B cell (primary cell): ENCODE measurements at places on chromosomes 7 and 10.

GRCh38 chr7:155168597-155169480 is 98.7 kb downstream of the HTR5A start:
- DNase-seq = no peak

GRCh38 chr7:129989466-129989865 is 36.7 kb upstream of the UBE2H start:
- DNase-seq = no peak

- peak; percentile 29 for DNase-seq
Measured at GRCh38 chr7:106839511-106839910, 25.6 kb upstream of the PIK3CG start.

DNA sequence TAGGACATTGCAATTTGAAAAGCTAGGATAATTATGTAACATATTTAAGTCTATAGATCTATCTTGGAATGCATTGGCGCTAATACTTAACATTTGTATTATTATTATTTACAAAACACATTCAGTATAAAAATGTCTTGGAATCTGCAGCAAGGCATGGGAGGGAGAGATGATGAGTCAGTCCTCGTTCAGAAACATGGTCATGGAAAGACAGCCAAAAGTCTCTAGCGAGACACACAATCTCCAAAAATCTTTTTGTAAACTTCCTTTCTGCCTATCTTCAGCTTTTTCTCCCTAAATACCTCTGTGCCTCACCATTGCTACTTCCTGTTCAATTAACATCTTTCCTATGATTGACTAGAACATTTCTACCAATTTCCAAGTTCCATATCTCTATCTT is 188.4 kb upstream of the CACNA2D1 start:
- no peak for DNase-seq

DNA sequence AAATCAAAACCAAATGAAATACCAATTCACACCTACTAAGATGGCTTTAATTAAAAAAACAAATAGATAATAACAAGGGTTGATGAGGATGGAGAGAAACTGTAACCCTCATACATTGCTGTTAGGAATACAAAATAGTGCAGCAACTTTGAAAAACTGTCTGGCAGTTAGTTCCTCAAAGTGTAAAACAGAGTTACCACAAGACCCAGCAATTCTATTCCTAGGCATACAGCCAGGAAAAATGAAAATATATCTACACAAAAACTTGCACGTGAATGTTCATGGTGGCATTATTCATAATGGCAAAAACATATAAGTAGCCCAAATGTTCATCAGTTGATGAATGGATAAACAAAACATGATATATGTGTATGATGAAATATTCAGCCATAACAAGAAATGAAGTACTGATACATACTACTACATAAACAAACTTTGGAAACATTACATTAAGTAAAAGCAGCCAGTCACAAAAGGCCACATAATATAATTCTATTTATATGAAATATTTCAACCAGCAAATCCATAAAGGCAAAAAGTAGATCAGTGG is 83.5 kb downstream of the BRAF start:
- no peak for DNase-seq

DNA sequence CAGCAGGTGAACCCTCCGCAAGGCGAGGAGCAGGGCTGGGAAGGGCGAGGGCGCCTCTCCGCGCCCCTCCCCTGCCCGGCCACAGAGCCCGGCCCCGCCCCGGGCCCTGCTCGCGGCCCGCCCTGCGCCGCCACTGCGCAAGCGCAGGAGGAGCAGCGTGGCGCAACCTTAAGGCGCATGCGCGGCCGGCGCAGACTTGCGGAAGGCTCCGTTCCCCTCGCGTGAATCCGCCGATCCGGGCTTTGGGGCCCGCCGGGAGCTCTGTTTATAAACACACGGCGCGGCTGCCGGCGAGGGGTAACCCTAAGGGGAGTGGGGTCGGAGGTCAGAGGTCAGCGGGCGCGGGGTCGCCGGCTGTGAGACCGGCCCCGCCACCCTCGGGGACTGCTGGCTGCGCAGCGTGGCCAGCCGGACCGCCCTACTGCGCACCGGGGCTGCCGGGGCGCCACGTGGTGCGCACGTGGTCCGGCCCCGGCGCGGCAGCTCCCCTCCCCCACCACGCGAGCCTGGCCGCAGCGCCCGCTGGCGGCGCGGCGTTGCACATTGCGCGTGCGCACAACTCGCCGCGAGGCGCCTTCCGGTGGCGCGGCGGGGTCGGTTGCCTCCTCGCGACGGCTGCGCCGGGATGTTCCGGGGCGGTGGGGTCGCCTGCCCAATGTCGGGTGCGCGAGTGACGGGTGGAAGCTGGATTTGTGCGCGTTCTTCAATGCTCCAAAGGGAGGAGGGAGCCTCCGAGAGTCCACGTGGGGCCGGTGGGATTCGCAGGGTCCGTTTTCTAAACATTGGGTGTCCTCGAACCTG is 40.2 kb upstream of the FOXK1 start:
- DNase-seq = peak; percentile 99

DNA sequence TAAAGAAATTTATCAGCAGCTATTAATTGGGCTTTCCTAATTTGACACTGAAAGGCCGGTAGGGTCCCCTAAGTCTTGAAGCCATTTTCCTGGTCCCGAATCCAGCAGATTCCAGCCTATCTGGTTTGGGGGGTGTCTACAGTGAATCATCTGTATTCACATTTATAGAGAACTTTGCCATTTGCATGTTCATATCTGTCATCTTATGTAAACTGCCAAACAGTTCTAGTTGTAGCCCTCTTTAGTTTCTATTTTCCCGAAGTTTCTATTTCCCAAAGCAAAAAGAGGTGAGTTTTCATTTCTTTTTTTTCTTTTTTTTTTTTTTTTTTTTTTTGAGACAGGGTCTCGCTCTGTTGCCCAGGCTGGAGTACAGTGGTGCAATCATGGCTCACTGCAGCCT is 47.6 kb downstream of the PAPSS2 start:
- no peak for DNase-seq

GRCh38 chr7:391961-392524 is 102.1 kb downstream of the FOXL3 start:
- DNase-seq = no peak

DNA sequence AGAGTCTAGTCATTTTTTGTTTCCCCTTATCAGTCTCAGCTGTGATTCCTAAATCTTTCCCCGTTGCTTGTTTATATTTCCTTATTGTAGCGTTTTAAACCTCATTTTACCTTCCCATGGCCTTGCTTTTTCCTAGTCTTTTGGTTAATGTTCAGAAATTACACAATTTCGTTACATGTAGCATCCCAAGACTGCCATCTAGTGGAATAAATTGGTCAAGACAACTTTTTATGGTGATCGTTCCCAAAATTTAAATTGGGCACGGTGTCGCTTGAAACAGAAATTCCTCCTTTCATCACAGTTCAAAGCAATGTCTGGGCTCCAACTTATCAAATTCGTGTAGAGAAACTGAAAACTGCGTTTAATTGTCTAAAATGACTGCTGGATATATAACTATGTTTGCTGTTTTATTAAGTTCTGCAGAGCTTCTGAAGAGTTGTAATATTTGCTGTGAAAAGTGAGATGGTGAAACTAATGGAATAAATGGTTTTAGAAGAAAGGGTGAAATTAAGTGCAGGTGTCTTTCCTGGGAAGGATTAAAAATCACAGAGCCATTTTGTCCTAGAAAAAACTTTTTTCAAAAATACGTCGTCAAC is 370.2 kb downstream of the PHF14 start:
- peak; percentile 51 for DNase-seq

DNA sequence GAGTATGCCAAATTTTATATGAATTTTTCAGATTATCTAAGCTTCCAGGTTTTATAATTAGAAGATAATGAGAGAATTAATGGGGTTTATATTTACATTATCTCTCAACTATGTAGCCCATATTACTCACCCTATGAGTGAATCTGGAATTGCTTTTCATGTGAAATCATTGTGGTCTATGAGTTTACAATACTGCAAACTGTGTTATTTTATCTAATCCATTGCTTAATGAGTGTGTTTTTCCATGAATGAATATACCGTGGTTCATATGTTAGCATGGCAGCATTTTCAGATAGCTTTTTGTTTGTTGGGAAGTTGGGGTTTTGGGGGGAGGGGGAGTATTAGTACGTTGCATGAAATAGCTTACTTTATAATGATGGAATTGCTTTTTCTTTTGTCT is 44.5 kb downstream of the FGFBP3 start:
- no peak for DNase-seq

DNA sequence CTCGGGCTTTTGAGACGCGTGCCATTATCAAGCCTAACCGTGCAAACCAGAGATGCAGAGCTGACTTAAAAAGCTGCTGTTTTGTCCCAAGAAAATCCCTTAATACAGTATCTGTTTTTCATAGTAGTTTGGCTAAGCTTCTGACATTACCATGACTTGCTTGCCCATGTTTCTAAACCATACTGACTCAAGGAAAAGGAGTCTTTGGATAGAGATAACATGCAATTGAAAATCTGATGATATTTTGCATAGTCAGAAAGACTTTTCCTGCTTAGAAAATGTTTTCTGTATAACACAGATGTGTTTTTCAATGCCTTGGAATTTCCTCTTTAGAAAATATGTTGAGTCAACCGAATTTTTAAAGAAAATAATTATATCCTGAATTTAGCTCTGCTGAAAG is 21.5 kb upstream of the AKR1E2 start:
- DNase-seq = no peak

DNA sequence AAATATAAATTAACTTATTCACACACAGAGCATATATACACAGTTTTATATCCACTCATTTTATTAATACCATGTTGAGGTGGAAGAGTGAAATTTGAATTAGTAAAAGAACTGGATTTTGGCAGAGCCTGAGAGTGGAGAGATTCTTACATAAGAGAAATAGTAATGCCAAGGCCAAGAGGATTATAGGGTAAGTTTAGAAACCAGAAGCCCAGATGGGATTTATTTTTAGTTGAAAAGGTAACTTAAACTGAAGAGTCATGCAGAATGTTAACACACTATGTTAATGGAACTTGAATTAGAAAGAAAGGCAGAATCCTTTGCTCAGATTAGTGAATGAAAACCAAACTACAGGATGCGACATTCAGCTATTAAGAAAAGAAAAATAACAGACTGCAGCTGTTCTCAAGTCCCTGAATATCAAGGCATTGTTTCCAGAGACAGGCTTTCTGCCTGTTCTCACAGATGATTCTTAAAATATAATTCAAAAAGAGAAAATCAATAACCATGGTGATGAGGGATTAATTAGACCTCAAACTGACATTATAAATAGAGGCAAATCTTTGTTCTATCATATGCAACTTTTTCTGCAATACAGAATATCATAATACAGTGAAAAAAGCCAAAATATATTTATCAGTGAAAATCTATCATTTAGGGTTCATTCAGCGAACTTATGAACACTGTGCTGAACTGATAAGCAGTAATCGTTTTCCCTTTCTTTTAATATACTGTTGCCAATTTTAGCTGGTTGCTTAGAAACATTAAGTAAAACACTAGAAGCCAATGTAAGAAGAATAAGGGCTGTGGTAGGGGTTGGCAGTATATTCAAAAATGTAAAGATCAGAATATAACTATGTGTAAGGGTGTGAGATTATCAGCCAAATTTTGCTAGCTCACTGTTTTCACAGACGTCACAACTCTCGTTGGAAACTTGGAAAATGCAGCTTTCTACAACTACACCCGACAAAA is 34.4 kb downstream of the HECTD2 start:
- DNase-seq = no peak

DNA sequence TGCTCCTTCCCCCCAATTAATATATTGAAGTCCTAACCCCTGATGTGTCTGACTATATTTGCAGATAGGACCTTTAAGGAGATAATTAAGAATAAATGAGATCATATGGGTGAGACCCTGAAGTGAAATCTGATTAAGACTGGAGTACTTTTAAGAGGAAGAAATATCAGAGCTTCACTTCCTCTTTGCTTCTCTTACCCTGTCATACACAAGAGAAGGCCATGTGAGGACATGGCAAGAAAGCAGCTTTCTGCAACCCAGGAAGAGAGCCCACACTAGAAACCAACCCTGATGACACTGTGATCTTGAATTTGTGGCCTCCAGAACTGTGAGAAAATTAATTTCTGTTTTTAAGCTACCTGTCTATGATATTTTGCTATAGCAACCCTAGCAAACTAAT is 44.2 kb downstream of the JMJD1C start:
- peak; percentile 66 for DNase-seq

- no peak for DNase-seq
Measured at GRCh38 chr10:22002591-22003176, 846 bp downstream of the DNAJC1 start.

DNA sequence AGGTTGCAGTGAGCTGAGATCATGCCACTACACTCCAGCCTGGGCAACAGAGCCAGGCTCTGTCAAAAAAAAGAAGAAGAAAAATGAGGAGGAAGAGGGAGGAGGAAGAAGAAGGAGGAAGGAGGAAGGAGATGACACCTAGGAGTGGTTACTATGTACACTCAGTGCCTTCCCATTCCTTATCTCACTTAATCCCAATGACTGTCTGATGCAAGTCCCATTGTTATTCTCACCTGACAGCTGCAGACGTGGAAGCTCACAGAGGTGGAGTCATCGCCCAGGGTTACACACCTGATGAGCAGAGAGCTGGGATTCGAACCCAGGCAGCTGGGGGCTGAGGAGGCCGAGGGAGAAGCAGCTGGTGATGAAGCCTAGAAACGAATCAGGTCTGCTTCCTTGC is 258.8 kb downstream of the SNX10 start:
- no peak for DNase-seq

GRCh38 chr7:43479042-43479441 is 103.9 kb upstream of the STK17A start:
- no peak for DNase-seq

GRCh38 chr10:31320550-31321211 is 1.7 kb downstream of the ZEB1 start:
- DNase-seq = no peak

DNA sequence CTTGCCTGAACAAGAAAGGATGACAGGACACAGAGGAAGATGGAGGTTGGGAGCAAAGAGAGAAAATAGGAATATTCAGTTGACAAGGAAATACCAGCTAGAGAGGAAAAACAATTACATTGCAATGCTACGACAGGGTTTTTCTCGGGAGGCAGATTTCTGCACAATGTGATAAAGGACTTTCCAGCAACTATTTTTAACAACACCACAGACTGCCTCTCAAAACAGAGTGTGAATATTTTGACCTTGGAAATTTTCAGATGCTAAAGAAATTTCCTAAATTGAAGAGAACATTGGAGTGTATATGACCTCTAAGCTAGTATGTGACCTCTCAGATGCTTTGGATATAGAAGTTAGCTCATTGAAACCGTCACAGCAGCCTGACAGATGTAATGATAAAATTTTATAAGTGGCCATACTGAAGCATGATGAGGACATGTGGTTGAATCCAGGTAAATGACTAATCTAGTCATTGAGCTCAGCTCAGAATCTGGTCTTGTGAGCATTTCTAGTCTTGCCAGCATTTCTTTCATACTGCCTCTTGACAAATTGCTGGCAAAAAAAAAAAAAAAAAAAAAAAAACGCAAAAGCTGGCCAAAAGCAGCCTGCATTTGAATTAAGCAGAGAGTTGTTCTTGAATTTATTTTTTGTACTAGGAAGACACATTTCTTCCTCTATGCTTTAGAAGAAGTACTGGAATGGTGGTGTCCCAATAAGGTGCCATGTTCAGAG is 24.4 kb downstream of the GPR141 start:
- DNase-seq = no peak

- no peak for DNase-seq
Measured at GRCh38 chr10:111475720-111476119, 398.9 kb downstream of the ADRA2A start.

- DNase-seq = no peak
Measured at GRCh38 chr10:57689596-57690297, 577.9 kb downstream of the IPMK start.
